Stimulated activated CD4-positive, alpha-beta T cell treated with anti-CD3 and anti-CD28 coated beads, Interleukin-15, amount 100 ng/mL, for 48 hours (primary cell): ENCODE measurements at places on chromosomes 7 and 10.

- DNase-seq, result no peak
Observed at GRCh38 chr7:85167636-85168035, 19.2 kb downstream of the SEMA3D start.

DNA sequence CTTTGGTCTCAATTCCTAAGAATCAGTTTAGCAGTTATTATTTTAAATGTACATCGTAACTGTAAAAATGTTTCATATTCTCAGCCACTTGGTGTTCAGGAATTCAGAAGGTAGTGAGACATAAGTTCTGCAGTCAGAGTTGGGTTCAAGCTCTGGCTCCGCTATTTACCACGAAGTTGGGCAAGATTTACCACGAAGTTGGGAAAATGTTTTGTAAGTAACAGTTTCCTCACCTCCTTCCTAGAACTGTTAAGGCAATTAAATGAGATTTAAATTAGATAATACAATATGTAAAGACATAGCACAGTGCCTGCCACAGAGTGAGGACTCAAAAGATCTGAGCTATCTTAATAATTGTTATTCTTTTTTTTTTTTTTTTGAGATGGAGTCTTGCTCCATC is 16.3 kb upstream of the ABLIM1 start:
- no peak for DNase-seq

DNA sequence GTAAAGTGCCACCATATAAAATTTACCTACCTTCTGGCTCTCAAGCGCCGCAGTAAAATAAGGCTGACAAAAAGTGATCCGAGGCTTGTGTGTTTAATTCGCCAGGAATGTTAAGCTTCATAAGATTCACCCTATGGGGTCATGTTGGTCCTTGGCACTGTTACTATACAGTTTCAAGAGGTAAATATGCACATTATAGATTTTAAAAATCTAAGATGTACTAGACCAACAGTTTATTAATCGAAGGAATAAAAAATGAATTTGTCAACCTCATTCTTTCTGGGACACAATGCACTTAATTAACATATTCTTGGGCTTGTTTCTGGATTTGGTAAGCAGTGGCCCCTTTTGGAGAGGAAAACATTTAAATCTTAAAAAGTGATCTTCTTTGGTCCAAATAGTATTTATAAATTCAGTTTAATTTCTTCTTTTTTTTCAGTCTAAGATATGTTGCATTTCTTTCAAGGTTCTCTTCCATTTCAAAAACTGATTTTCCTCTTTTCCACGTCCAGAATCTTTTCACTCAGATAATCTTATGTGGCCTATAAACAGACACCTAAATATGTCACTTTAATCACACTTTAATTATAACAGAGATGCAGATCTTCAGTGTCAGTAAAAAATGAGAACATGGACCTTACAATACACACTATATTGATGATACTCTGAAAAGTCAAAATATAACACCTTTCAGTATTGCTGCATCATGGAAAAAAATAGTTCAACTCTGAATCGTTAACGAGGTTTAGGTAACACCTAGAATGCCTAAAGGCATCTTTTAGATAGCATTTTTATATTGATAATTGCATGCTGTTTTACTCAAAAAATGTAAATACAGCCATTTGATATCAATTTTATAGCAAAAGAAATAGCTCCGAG is 3.8 kb upstream of the SKIDA1 start:
- no peak for DNase-seq

GRCh38 chr7:91609525-91609924 is 271.0 kb downstream of the MTERF1 start:
- DNase-seq, result no peak

- DNase-seq, result no peak
Observed at GRCh38 chr10:71767420-71768035, 5.8 kb downstream of the VSIR start.

DNA sequence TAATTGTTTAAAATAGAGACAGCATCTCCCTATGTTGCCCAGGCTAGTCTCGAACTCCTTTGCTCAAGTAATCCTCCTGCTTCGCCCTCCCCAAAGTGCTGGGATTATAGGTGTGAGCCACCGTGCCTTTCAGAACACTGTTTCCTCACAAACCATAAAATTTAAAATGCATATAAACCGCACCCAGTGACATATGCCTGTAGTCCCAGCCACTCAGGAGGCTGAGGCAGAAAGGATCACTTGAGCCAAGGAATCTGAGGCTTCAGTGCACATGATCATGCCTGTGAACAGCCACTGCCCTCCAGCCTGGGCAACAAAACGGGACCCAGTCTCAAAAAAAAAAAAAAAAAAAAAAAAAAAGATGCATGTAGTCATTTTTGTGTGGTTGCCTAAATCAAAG is 36.8 kb downstream of the ACBD5 start:
- DNase-seq, result no peak

DNA sequence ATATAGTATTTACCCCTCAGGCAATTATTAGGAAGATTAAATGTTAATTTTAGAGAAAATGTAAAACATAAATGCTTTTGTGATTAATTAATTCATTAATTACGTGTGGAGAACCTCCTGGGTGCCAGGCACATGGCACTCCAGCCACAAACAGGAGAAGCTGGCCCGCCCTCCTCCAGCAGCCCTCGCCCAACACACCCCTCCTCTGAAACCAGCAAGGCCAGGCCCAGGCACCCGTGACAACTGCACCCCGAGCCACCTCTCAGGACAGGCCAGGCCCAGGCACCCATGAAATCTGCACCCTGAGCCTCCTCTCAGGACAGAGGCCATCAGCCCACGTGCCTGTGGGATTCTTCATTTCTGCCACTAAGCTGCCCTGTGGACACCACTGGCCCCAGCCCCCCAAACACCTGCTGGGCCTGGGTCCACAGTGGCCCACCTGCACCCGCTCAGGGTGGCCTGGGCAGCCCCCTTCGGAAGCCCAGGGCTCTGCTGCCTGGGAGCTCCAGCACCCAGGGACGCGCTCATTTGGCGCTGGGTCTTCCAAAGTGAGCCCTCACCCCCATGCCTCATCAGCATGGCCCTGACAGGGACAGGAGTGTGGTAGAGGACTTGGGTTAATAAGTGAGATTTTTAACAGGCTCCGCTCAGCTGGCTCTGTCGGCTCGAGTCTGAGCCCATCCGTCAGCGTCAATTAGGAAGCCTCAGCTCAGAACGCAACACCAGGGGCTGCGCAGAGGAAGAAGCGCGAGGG is 482.1 kb downstream of the DNAJB6 start:
- DNase-seq, result no peak

GRCh38 chr7:73742753-73743641 is 4.4 kb upstream of the ABHD11 start:
- DNase-seq, result no peak

- DNase-seq, result no peak
Observed at GRCh38 chr7:93228302-93228701, 2.0 kb upstream of the HEPACAM2 start.

DNA sequence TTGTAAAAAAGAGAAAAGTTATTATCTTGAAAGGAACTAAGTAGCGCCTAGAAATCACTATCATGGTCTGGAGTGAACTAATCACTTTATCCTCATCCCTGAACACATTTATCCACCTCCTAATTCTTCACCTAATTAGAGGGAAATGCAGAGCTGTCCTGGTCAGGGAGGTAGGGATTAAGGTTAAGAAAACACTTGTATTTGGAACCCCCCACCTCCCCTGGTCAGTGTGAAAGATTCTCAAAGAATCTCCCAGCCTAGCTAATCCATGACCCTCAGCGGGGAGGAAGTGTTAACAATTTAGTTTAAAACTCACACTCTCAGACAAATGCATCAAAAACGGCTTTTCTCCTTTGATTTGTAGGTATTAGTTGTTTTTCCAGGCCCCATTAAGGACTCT is 83.8 kb downstream of the FAM204A start:
- DNase-seq, result no peak

DNA sequence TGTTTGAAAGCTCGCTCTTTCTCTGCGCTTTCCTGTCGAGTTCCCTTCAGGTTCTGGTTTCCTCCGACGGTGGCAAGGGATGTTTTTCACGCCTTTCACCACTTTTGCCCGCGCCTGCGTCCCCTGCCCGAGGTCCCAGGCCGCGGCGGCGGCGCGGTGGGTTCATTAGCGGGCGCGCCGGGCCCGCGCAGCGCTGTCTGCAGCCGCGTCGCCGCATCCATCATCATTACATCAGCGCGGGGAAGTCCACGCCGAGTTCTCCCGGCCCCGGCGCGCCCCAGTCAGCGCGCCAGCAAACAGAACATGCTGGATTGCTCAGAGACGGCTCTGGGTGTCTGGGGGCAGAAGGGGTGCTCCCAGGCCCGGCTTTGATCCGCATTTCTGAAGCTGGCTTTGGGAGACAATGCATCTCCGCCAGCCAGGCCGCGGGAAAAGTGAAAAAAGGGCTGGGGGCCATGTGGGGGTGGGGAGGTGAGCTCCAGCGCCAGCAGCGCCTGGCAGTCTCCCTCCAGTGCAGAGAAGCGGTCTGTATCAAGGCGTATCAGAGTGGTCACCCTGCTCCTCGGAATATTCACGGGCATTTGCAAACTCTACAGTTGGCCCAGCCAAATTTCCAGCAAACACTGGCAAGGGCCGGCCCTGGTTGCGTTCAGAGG is 8.9 kb downstream of the GLI3 start:
- DNase-seq, result no peak

DNA sequence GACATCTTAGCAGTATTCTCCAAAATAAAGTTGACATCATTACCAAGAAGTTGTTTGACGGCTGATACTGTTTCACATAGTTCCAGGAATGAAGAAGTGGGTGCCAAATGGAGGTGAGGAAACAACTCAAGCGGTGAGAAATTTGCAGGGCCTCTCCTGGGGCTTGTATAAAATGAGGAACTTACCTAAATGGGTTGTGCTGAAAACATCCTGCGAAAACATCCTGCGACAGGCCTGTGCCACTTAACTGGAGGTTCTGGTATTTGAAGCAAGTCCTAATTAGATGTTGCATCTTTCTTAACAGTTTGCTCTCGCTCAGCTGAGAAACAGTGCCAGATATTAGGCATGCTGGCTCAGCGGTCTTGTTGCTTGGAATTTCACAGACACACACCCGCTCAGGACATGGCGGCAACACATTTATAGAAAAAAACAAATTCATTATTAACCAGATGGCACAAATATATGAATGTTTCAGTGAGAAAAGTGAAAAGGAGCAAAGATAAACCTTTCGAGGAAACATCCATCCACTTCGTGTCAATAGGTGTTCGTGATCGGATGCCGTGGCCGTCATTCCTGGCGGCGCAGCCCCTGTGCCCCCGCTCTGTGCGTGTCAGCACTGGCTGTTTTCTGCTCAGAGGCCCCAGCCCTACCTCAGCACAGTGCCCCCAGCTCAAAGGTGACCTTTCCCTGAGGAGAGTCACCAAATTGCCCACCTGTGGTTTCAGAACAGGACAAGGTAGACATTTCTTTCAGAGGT is 48.1 kb downstream of the CDC123 start:
- no peak for DNase-seq

DNA sequence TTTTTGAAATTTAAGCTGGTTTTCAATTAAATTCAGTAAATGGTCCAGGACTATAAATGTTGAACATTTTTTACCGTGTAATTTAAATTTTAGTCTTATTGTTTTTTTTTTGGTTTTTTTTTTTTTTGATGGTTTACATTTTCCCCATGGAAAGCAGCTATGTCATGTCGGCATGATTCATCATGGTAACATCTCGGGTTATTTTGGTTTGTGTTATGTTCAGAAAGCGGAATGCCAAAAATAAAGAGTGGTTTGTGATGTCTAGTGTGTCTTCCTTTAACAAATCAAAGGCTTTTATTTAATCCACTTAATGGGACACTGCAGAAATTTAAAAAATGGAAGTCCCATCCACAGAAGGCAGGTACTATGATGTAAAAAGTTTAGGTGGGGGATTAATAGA is 58.5 kb downstream of the TRUB1 start:
- no peak for DNase-seq

GRCh38 chr7:34365611-34366010 is 292.4 kb upstream of the NPSR1 start:
- DNase-seq, result no peak

DNA sequence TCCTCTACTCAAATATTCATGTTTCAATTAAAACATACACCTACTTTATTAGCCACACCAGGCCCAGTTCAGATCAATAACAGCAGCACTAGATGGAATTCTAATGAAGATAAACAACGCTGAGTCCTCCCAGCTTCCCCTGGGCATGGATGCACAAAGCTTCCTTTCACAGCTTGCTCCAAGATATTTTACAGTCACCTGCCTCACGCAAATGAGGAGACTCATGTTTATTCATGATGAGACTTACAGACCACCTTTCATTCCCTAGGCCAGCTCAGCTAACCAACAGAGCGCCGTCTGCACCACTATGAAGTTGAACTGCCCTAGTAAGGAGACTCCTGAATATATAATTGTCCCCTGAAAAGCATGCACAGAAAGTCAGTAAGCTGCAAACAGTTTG is 283.0 kb upstream of the AOAH start:
- DNase-seq, result no peak

GRCh38 chr10:131141645-131142516 is 169.6 kb downstream of the TCERG1L start:
- DNase-seq, result no peak

- DNase-seq, result no peak
Observed at GRCh38 chr10:119713744-119714483, 11.9 kb upstream of the INPP5F start.

- no peak for DNase-seq
Observed at GRCh38 chr10:96208271-96208670, 63.1 kb downstream of the BLNK start.

DNA sequence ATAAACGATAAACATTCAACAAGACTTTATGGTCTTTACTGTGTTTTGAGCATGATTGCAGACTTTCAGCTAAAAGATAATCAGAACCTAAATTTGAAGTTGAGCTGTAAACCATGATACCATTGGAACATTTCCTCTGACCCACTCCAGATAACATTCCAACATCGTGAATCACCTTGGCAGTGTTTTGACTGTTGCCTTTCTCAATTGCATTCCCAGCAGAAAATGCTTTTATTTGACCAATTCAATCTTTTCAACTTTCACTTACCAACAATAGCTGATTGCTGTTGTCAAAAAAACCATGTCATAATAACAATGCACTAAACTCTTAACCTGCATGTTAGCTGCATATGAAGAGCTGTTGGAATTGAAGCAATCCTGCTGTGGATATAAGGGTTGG is 165.5 kb downstream of the MDFIC start:
- no peak for DNase-seq

- no peak for DNase-seq
Observed at GRCh38 chr7:155816996-155817395, 4.7 kb upstream of the SHH start.

- DNase-seq, result no peak
Observed at GRCh38 chr10:84822931-84823630, 494.7 kb downstream of the CCSER2 start.

- no peak for DNase-seq
Observed at GRCh38 chr7:73770002-73770859, at the start of gene CLDN3. CLDN3 (minus strand) TSS chr7:73770270; CDS start chr7:73770049, 221 bp downstream.

DNA sequence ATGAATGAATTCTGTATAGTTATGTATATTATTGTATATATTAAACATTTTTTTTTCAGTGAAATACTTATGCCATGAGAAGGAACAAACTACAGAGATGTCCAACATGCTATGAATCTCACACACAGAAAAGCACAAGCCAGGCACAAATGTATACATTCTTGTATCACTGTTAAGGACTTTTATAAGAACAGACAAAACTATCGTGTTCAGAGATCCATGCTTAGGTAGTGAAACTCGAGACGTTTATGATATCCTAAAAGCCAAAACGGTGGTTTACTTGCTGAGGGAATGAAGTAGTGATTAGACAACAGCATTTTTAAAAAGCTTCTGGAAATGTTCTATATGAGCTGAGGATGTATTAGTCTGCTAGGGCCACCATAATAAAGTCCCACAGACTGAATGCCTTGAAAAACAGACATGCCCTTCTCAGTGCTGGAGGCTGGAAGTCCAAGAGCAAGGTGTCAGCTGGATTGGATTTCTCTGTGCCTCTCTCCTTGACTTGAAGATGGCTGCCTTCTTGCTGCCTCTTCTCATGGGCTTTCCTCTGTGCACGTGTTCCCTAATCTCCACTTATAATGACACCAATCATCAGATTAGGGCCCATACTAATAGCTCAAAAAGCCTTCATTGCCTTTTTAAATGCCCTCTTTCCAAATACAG is 4.3 kb downstream of the MKI67 start:
- no peak for DNase-seq
